GM23248 (cell line): ENCODE measurements at places on chromosomes 3 and 15.
A peak's percentile ranks its signal among the peaks of the same experiment; 100 is the strongest.

- DNase-seq, result no peak
These were observed 16.9 kb upstream of the P2RY13 start for GRCh38 chr3:151346292-151346691.

GRCh38 chr15:61396235-61396919 lies 167.3 kb upstream of the RORA start:
- DNase-seq, result no peak

DNA sequence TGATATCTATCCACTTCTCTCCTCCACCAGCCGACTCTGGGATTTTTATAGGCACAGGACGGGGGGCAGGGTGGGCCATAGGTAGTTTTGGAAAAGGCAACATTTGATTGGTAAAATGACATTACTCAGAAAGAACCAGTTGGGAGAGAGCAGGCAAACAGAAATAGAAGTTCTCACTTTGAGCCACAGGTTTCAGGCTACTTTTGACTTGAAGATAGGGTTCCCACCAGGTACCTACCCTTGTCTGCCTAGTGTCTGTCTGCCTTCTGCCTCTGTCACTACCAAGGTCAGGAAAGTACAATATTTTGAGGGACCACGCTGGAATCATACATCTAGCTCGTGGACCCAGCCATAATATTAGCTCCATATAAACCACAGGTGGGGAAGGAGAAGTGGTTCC lies 412.9 kb upstream of the GRM7 start:
- no peak for DNase-seq

DNA sequence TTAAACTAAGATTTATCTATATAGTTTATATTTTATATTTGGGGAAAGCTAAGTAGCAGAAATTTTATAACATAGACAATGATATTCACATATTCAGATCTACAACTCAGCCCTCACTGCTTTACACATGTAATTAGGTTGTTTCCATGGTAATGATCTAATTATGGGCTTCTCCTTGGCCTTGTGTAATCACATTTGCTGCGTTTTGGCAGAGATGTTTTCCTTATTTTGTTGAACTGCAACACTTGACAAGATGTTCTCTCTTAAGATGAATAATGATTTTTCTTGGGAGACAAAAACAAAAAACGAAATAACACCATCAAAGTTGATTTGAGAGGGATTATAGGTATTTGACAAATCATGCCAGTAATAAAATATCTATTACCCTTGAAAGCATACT lies 635.6 kb upstream of the TBL1XR1 start:
- no peak for DNase-seq

GRCh38 chr15:76752549-76752948 lies 152.6 kb downstream of the SCAPER start:
- no peak for DNase-seq

- no peak for DNase-seq
These were observed 296.5 kb downstream of the THSD4 start for GRCh38 chr15:71411538-71412482.

GRCh38 chr15:41494922-41495735 lies 1.5 kb downstream of the ITPKA start:
- no peak for DNase-seq

DNA sequence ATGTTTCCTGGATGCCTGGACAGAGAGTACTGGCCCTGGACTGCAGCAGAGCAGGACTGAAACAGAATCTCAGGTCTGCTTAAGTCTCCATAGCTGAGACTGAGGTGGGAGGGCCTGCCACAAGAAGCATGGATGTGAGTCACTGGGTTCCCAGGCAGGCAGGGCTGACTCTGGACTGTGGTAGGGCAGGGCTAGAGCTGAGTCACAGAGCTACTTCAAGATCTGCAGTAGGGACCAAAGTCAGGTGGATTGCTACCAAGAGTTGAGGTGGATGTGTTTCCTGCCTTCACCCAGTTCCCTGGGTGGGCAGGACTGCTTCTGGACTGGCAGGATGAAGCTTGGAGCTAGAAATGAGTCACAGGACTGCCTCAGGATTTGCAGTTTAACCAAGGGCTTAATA lies 282.9 kb downstream of the AGBL1 start:
- no peak for DNase-seq

DNA sequence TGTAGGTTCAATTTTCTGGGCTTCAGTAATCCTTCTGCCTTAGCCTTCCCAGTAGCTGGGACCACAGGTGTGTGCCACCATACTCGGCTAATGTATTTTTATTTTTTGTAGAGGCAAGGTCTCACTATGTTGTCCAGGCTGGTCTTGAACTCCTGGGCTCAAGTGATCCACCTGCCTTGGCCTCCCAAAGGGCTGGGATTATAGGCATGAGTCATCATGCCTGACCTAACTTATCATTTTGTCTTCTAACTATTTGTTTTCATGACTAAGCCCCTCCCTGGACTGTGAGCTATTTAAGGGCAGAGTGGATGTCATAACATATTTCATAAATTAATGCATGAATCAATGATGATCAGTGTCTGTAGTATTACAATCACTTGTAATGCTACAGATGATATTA lies 56.1 kb upstream of the PIAS1 start:
- peak; percentile 46 for DNase-seq

DNA sequence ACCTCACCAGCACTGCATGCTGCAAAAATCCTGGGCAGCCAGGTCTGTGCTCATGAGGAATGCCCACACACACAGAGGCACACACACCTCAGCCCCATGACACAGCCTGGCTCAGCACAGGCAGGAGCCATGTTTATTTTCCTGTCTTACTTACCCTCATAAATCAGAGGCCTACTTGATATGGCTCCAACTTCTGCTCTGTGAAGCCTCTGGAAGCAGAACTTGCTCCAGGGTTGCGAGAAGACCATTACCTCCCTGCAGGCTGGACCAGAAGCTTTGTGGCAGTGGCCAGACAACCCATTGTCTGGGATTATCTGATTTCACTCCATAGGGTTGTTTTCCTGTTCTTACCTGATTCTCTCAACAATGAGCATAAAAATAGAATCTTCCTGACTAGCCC lies 43.8 kb upstream of the CMTM8 start:
- no peak for DNase-seq

DNA sequence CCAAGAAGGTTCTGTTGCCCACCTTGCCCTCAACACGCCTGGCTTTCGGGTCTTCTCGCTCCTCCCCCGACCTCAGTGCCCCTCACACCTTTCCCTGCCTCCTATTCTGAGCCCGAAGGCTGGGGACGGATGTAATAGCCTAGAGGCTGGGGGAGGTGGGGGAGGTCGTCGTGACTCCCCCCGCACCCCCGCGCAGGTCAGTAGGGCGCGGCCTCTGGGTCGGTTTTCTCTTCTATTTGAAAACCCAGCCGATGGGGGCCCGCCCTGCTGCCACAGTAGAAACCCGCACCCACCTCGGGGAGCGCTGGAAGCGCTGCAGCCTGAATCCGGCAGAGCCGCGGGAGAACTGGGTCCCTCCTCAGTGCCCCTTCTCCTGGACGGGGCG lies 1.0 kb upstream of the RBPMS2 start:
- DNase-seq, result no peak

DNA sequence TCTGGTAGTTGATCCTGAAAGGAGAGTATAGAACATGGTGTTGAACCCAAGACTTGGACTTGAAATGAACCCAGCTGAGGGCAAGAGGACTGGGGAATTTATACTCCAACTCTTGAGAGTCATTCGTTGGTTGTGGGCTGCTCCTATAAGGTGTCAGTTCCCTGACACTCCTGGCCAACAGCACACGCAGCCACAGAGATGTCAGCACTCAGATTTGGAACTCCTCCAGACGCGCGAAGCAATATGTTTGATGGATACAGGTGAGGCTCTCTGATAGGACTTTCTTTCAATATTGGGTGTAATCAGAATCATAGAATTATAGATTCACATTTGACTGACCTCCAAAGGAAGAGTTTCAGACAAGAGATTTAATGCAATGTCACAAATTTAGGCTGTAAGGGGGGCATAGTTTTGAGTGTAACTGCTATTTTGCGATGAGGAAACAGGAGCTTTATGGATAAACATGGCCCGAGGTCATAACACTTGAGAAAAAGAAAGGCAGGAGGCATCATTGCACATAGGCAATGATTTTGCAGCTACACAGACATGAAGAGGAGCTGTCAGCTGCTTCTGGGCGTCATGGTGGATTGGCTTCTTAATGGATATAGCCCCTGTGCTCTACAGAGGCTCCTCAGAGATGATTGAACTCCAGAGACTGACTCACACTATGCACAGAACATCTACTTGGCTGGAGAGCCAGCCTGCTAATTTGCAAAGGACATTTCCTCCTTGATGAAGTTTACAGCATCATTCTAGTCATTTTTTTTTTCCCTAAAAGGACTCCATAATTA lies 569.2 kb upstream of the RGMA start:
- no peak for DNase-seq

- no peak for DNase-seq
These were observed 127.5 kb downstream of the CLASP2 start for GRCh38 chr3:33590541-33590940.

GRCh38 chr3:9097495-9097894 lies 134.2 kb upstream of the RAD18 start:
- DNase-seq, result no peak

DNA sequence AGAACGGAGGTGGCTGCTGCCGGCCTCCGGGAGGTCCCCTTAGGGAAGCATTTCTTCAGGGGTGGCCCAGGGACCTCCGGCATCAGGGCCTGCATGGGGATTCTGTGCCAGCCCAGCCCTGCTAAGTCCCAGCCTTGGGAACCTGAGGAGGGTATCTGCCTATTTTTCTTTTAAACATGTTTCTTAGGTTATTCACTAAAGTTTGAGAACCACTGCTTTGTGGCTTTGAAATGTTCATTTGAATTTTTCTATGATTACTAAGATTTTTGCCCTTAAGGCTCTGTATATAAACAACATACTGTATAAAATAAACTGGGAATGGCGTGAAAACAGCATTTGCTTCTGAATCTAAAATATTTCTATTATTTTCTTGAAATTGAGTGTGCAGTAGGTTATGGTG lies 24.4 kb downstream of the FAN1 start:
- peak; percentile 5 for DNase-seq

- peak; percentile 59 for DNase-seq
These were observed 104.2 kb upstream of the SLC7A14 start for GRCh38 chr3:170689893-170690660.

- no peak for DNase-seq
These were observed 760.4 kb downstream of the ZPLD1 start for GRCh38 chr3:103195216-103195615.

DNA sequence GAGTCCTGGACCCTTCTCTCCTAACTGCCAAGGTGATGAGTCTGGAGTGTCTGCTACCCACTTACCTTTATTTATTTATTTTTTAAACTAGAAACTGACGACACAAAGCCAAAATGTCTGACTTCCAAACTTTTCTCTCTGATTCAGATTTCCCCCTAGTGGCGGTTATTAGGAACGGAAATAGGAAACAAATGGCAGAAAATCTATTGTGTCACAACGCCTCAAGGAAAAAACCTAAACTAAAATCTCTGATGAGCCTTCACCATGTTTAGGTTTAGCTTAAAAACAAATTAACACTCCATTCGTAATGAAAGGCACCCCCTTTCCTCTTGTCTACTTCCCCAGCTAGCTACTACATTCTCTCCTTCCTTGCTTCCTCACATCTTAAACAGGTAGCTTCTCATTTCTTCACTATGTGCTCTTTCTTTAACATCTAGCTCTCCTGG lies 94.0 kb upstream of the MEX3B start:
- DNase-seq, result peak; percentile 85

DNA sequence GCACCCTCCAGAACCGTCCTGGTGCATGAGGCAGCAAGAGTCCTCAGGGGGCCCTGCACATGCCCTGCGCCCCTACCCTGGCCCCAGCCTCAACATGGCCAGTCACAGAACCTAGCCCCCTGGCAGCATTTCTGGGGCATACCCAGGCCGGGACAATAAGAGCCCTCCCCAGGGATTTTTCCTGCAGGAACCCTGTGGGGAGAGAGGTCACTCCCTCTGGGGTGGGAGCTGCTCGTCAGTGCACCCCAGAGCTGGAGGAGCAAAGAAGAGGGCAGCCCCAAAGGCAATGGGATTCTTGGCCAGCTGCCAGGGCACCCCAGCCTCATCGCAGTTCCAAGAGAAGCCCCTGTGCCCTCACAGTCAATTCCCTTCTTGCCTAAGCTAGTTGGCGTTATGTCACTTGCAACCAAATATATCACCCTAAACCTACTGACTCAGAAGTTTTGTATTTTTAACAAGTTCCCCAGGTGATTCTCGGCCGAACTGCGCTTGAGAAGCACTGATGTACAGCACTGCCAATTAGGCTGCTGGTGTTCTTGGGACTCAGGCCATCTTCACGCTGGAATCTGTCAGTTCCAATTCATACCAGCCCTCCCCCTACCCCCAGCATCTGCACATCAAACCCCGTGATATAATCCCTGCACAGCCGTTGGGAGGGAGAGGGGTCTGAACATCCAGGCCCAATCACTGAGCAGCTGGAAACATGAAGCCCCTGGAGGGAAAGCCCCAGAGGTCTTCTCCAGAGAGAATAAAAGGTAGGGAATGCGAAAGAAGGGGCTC lies 87.5 kb upstream of the PRR20G start:
- no peak for DNase-seq

GRCh38 chr15:40192942-40193341 lies 32.1 kb downstream of the BUB1B start:
- DNase-seq, result peak; percentile 57

DNA sequence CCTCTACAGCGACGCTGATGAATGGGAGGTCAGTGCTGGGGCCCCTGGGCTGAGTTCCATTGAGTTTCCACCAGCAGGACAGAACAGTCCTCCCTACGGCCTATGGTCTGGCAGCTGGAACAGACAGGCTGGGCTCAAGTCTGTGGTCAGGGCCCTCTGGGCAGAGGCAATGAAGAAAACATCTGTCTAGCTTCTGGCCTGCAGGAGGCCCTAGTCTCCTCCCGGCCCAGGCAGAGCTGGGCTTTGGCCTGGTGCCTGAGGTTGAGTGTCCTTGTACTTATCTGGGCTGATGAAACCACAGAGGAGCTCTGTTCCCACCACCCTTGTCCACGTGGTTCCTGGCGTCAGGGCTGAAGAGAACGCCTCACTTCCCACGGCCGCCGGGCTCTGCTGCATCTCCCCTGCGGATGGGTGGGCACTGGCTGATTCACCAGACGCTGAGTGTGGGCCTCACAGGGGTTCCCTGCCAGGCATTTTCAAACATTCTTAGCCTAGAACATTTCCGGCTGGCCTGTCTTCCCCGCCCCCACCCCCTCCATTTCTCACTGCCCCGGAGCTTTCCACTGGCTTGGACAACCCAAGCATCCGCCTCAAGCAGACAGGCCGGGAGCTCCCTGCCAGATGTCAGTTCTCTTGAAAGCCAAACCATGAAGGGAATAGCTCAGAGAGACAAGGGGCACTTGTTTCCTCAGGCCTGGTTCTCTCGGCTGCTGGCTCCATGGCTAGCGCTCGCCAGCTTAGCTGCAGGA lies 20.3 kb downstream of the PPCDC start:
- DNase-seq, result peak; percentile 100

- DNase-seq, result no peak
These were observed 247.2 kb downstream of the SLC9A9 start for GRCh38 chr3:143600756-143601718.

GRCh38 chr3:156630773-156631093 lies 43.7 kb upstream of the TIPARP start:
- peak; percentile 52 for DNase-seq

- DNase-seq, result no peak
These were observed 74.1 kb upstream of the PRR23C start for GRCh38 chr3:139118835-139119234.

- DNase-seq, result no peak
These were observed 411 bp upstream of the C3orf70 start for GRCh38 chr3:185153171-185153771.
